ENCODE measurements at places on chromosomes 7 and 10.

DNA sequence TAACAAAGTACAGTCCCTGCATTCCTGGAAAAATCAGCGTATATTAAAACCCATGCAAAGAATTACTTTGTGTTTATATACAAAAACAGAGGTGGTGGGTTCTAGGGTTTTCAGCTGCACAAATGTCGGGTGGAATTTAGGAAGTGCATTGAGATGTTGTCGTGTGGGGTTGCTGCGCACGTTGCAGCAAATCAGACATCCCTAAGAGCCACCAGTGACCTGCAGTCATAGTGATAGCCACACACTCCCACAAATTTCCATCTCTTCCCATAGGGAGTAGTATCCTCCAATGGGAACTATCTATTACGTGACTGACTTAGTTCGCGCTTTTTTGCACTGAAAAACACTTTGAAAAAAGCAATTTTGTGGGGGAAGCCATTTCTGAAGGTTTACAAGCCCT, 375.2 kb upstream of the GALNT17 start:
- DNase-seq = no peak

GRCh38 chr7:70695795-70696083, 436.2 kb upstream of the GALNT17 start:
- no peak for DNase-seq

- no peak for DNase-seq
Observed at GRCh38 chr7:8282871-8283270, 20.9 kb upstream of the ICA1 start.

DNA sequence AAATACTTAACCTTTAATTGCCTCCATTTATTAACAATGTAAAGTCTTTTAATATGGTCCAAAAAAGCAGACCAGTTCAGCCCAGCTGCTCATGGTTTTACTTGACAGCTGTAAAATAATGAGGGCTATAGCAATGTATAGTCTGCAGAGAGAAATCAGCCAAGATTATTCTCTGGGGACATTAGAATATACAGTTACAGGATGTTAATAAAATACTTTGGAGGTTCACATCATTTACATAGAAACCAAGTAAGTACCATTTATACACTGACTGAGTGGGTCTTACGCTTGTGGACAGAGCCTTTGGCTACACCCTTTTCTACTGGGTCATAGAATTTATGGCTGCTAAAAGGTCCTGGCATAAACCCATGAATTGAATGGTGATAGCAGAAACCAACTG, 340.7 kb upstream of the CELF2 start:
- no peak for DNase-seq

GRCh38 chr10:103852856-103853255, 2.5 kb downstream of the SH3PXD2A start:
- DNase-seq = no peak

DNA sequence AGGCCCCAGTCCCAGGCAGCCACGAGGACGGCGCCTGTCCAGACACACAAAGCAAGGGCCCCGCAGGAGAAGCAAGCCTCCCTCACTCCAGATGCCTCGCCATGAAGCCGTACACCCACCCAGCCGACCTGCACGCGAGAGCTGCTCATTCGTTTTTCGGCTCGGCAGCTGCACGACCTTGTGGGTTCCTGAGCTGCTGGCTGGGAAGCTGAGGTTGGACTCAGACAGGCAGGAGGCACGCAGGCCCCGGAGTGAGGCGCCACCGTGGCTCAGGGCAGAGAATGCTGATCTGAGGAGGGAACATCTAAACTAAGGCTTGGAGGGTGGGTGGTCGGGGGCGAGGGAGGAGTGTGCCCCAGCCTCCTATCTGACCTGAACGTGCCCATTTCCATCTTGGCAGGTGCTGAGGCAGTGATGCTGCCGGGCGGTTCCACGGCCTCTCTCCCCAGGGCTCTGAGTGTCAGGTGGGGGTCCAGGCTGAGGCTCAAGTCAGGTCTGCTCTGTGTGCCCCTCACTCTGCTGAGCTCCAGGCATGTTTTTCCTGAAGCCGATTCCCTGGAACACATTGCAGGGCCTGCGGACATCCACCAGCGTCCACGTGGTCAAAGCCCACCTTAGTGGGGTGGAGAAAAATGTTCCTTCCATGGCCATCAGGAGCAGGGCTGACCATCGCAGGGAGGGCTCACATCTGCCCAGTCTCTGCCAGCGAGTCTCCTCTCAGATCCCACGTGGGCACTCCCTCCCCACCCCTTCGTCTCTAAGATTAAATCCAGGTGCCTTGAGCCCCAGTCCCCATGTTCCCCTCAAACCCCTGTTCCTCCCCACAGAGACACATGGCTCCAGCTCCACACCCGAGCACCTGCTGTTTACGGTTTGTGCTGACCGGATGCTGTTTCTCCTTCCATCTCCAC, 28.1 kb upstream of the FAM20C start:
- DNase-seq = no peak

DNA sequence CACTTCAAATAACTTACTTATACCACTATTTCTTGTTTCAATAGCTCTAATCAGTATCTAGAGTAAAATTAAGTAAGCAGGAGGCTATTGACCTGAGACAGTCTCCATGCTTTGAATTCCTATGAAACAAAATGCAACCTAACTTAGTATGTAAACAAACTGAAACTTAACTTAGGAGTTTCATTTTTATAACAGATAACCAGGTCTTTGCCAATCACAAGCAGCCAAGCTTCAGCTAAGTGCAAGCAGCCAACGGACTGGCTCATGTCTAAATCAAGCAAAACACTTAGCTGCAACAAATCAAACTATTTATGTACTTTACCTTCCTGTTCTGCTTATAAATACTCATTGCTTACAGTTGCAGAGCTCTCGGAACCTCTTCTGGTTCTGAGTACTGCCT, 4.4 kb upstream of the GSTK1 start:
- DNase-seq = no peak

DNA sequence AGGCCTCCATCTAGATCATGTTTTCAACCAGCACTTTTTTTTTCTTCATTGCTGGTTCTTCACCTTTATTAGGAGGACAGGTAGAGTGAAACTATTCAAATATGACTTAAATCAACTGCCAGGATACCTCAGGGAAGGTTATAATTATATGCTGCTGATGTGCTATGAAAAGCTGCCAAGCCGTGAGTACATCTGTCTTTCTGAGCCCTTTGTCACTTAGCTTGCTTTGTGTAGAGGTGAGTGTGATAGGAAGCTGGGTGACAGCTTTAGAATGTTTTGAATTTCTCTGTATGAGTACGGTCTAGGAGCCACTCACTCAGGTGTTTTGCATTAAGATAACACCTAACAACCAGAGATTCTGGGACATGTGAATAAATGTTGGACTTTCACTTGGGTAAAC, 365.2 kb downstream of the OTUD1 start:
- DNase-seq = no peak

- DNase-seq = no peak
Observed at GRCh38 chr10:59595593-59595992, 114.1 kb downstream of the SLC16A9 start.

DNA sequence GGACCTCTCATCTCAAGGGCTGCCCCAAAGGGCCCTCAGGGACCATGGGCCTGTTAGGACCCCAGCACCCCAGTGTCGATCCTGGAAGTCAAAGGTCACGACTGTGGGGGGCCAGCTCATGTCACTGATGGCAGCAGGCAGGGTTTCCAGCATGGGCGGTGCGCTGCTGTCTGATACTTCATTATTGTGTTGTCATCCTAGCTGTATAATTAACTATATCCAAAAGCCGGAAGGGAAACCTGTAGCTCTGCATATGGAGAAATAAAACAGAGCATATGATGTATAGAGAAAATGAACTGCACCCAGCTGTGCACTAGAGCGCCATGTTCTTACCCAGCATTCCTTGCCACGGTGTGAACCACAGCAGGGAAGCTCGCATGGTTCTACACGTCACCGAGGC, 196.3 kb downstream of the EBF3 start:
- DNase-seq = no peak

GRCh38 chr7:116938678-116939077, 14.6 kb upstream of the ST7 start:
- DNase-seq = no peak

GRCh38 chr7:149021725-149022062, 6.6 kb downstream of the PDIA4 start:
- no peak for DNase-seq

DNA sequence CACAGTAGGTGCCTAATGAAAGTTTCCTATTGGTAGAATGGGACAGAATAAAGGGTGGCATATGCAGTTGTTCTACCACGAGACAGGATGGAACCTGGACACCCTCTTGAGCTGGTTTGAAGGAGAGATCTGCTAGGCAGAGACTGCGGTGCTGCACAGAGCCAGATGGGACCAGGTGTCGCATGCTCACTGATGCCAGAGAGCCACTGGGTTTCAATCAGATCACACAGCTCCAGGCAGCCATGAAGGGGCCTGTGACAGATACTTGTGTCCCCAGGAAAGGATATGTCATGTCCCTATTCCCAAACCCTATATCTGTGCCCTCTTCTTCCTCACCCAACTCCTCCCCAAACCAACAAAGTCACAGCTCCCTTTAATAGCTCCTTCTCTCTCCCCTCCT, 235.7 kb downstream of the PRPF18 start:
- DNase-seq = no peak

DNA sequence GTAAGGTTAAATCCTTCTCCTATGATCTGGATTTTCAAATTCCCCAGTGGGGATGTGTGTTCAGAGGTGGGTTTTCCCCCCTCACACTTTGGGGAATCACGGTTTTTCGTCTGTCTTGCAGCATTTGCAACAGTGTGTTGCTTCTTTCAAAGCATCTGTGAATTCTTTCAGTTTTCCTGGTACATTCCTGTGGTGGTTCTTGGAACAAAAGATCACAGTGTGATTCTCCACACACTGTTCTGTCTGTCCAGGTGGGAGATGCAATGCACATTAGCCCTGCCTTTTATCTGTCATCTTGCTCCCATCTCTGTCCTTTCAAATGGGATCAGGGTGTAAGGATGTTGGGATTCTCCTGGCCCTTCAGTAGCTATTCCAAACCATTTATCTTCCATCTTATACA, 11.8 kb downstream of the AGK start:
- no peak for DNase-seq

DNA sequence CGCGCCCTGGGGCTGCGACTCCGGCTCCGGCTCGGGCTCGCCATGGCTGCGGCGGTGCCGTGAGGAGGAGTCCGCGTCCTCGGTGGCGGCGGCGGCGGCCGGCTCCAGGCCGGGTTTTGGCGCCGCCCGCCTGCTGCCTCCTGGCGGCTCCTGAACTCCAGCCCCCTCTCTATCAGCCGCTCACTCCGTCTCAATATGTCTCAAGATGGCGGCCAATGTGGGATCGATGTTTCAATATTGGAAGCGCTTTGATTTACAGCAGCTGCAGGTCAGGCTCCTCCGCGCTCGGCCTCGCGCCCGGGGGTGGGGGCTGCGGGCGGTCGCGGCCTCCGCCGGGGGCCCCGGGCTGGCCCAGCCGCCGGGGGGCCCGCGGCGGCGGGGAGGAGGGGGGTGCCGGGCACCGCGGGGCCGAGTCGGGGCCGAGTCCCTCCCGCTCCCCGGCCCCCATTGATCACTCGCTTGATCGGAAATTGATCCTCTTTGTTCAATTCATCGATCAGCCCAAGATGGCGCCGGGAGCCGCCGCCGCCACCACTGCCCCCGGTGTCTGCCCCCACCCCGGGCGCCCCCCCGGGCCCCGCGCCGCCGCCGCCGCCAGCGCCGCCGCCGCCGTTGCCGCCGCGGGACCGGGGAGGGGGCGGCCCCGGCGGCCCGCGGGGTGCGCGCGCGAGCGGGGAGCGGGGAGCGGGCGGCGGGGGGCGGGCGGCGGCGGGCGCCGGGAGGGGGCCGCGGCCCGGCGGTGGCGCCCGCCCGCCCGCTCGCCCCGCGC, 1.4 kb upstream of the CUX1 start:
- DNase-seq = peak; percentile 17

GRCh38 chr10:119786117-119786769, 60.4 kb downstream of the INPP5F start:
- no peak for DNase-seq

- no peak for DNase-seq
Observed at GRCh38 chr7:116653204-116653603, 18.8 kb upstream of the MET start.

DNA sequence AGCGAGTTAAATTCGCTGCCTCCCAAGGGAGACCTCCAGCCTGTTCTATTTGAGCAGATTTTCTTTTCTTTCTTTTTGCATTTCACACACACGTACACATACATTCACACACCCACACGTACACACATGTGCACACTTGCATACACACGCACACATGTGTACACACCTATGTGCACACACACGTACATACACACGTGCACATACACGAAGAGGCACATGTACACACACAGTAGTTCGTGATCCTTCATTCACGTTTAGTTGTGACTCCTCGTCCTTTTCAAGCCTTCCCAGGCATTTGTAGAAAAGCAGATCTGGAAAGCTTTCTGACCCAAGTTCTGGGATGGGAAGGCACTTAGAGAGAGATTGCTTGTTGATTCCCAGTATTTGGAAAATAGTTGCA, 290.8 kb upstream of the COBL start:
- DNase-seq = no peak

DNA sequence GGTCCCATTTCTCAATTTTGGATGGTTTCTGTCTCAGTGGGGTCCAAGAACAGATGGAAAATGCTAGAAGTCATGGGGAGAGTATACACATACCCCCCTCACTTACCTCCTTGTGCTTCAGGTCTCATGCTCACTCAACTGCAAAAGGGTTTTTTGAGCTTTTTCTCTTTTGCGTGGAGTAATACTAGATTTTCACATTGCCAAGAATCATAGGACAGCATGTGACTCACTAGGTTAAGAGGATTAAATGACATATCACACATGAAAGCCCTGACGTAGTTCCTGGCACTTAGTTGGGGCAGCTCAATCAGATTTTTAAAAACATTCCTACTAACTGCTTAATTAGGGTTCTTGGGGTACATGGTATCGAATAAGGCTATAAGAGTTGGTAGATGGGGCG, 4.5 kb downstream of the PI4K2A start:
- no peak for DNase-seq

GRCh38 chr7:66380272-66380888, 175.2 kb downstream of the TPST1 start:
- no peak for DNase-seq

GRCh38 chr7:90706072-90706716, 110.1 kb downstream of the CDK14 start:
- DNase-seq = no peak

DNA sequence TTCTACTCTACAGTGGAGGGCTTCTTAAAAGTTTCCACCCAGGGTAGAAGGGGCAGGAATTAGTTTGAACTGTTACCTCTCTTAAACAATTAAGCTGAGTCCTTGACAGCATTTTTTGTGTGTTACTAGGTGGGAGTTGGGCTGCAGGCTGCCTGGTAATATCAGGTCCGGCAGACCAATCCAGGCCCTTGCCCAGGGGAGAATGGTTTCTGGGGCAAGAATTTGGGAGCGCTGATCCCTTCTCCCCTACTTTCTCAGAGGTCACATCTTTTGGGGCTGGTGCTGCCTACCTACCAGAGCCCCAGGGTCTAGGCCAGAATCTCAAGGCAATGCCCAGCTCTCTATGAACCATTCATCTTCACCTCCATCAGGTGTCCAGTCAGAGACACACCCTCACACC, 1.6 kb downstream of the PPRC1 start:
- DNase-seq = no peak
